ENCODE measurements at places on chromosomes 13 and 19.

DNA sequence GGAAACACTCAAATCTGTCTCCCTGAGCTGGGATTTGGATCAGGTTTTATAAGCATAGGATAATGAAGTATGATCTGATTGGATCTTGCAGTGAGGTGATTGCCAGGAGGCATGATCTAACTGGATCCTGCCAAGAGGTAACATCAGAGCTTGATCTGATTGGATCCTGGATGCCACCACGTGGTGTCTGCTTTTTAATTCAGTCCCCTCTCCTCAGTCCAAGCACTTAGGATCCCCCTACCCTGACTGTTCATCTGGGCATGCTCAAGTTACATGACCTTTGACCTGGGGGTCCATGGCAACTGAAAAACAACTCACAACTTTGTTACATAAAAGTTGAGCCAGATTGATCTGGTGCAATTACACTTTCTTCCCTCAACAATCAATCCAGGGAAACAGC is 47.5 kb upstream of the LSM14A start:
- no peak for DNase-seq

DNA sequence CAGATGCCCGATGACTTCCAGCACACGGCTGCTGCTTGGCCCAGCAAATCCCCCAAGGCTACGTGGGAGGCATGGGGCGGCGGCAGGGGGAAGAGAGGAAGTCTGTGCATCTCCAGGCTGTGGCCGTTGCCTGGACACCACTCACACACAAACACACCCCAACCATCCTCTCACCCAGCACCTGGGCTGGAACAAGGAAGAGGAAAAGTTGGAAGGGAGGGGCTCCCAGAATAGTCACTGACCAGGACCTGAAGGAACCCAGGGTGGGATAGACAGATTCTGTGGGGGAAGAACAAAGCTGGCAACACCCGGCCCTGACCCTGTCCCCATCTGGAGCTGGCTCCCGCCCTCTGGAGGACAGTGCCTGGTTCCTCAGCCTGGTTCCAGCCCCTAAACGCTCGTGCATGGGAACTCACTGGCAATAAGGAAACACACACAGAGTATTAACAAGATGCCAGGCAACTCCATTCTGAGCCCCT is 11.2 kb downstream of the PPP6R1 start:
- no peak for DNase-seq

DNA sequence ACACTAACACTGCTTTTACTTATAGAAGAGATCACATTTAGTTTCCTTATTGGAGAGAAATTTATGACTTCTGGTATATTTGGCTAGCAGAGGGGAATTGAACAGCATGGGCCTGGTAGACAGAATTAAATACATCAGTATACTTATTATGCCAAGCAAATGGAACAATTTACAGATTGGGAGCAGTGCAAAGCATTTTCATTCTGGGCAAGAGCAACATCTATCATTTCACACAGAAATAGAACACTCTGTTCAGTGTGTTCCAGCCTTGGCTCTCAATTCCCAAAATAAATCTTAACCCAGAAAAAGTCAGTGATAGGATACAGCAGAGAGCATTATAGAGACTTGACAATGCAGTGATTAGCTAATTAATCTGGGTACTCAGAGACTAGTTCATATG is 604.0 kb upstream of the SLITRK6 start:
- no peak for DNase-seq

GRCh38 chr13:91563799-91564198 is 165.4 kb downstream of the GPC5 start:
- no peak for DNase-seq

DNA sequence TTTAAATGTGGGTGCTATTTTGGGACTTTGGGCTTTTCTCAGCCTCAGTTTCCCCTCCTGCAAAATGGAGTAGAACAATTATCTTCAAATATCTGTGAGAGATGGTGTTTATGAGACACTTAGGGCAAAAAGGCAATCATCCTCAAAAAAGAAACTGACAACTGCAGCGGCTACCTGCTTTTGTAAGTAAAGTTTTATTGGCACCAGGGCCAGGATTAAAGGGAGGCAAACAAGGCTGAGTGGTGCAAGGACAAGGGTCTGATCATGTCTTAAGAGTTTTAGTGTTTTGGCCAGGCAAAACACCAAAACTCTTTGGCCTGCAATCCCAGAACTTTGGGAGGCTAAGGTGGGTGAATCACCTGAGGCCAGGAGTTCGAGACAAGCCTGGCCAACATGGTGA is 1.3 kb upstream of the MAST3 start:
- DNase-seq = no peak

DNA sequence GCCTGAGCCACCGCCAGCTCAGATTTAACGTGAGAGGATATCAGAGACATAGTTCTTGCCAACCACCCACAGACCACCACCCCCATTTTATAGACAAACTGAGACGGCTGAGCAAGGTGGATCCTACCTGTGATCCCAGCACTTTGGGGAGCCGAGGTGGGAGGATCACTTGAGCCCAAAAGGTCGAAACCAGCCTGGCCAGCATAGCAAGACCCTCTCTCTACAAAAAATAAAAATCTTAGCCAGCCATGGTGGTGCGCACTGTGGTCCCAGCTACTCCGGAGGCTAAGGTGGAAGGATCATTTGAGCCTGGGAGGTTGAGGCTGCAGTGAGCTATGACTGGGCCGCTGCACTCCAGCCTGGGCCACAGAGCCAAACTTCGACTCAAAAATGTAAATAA is 30.6 kb upstream of the NDUFS7 start:
- no peak for DNase-seq

- DNase-seq = no peak
These were observed 62.8 kb upstream of the WASF3 start for GRCh38 chr13:26494571-26495195.

DNA sequence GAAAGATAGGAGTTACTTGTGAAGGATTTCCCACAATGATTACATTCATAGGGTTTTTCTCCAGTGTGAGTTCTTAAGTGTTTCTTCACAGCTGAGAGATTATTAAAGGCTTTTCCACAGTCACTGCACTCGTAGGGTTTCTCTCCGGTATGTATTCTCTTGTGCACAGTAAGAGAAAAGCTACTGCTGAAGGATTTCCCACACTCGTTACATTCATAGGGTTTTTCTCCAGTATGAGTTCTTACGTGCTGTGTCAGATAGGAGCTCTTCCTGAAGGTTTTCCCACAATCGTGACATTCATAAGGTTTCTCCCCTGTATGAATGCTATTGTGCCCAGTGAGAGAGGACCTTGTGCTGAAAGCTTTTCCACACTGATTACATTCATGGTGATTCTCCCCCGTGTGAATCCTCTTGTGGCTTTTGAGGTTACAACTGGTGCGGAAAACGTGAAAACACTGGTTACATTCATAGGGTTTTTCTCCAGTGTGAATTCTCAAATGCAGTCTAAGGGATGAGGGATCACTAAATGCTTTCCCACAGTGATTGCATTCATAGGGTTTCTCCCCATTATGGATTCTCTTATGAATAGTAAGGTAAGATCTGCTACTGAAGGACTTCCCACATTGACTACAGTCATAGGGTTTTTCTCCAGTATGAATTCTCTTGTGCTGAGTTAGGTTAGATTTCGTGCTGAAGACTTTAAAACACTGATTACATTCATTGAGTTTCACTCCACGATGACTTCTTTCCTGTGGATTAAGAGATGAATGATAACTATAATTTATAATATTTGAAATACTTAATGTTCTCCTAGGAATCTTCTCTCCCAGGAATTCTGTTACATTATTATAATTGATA is 20.6 kb downstream of the ZNF558 start:
- DNase-seq = no peak

DNA sequence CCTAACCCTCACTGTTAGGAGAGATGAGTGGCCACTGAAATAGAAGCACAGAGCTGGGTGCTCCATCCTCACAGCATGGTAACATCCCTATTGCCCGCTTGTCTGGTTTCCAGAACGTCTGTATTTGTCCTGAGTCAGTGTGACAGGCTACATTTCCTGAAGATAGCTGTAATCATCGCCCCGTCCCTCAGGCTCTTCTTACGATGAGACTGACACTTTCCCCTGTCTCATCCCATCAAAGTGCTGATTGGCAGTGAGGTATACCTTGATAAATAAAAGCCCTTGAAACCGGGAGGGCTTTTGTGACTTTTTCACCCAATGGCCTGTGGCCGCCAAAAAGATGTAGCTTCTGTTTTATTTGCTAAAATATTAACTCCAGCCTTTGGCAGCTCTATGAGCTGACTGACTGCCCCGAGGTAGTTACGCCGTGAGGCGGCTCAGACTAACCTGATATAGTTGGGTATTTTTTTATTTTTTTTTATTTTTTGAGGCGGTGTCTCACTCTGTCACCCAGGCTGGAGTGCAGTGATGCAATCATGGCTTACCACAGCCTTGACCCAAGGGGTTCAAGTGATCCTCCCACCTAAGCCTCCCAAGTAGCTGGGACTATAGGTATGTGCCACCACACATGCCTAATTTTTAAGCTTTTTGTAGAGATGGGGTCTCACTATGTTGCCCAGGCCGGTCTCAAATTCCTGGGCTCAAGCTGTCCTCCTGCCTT is 5.7 kb upstream of the LRRC4B start:
- DNase-seq = no peak

- no peak for DNase-seq
These were observed 320.3 kb upstream of the EDNRB start for GRCh38 chr13:78238911-78239310.

DNA sequence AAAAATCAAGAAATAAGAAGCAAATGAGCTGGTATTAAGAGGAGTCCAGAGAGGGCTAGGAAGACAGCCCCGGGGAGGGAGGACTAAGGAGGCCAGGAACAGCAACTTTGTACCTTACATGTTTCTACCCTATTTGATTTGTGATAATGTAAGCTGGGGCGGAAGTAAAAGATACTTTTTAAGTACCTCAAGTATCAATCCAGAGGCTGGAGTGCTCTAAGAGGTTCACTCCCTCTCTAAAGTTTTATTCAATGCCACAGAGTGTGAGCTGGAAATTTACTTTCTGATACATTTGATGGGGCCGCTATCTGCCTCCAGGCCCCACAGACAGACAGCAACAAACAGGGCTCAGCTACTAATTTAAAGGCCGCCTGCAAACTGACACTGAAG is 11.4 kb downstream of the MLLT1 start:
- DNase-seq = no peak

GRCh38 chr13:92966341-92966740 is 260.3 kb upstream of the GPC6 start:
- DNase-seq = no peak

DNA sequence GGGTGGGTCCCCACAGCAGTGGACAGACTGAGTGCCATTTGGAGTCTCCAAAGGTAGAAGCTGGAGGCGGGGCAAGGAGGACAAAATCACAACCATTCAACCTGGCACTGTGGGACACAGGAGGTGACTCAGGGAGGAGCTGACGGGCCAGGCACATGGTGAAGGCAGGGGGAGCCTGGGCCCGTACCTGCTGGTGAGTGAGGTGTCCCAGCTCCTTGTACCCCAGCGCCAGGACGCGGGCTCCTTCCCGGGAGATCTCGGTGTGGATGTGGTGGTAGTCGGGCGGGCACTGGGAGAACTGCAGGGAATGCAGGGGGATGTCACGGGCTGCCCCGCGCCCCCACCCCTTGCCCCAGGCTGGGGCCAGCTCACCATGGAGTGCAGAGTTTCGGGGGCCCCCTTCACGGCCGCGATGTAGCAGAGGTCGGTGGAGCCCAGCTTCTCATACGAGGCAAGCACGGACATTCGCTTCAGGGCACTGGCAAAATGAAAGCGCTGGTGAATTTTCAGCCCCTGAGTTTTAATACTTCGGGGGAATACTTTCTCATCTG is 9.8 kb downstream of the ATP13A1 start:
- no peak for DNase-seq

- DNase-seq = no peak
These were observed 19.4 kb downstream of the ZNF816 start for GRCh38 chr19:52943134-52943883.

GRCh38 chr13:112903606-112904195 is 65.3 kb upstream of the MCF2L start:
- DNase-seq = no peak

GRCh38 chr13:107458269-107458668 is 757.1 kb downstream of the LIG4 start:
- no peak for DNase-seq

DNA sequence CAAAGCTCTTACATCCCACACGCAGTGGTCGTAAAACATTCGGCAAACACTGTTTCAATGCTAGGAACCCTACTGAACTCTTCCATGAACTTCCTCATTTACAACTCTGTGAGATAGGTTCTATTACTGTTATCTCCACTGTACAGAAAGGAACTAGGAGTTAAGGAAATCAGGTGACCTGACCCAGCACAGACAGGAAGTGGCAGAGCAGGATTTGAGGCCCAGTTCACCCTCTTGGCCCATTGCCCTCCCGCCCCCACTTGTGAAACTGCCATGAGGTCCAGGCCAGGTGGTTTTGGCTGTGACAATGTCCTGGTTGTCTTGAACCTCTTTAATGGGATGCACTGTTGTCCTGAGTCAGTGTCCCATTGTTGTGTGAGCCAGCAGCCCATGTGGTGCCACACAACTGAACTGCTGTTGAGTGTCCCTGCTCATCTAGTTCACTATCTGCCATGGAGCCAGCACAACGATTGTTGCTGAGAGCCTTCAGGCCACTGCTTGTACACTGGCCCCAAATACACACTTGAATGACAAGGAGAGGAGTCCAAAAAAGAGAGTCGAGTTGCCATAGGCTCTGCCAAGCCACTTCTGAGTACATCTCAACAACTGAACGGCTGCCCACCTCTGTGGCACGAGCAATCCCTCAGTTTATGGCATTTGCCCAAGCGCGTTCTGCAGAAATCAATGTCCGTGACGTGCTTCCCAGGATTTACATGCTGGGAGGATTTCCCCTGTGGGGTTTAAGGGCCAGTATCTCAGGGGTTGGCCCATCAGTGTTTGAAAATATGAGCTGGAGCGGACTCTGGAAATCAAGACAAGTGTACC is 484.6 kb downstream of the TSHZ3 start:
- peak; percentile 12 for DNase-seq

GRCh38 chr19:35898499-35898809 is 1.9 kb downstream of the NFKBID start:
- DNase-seq = no peak

DNA sequence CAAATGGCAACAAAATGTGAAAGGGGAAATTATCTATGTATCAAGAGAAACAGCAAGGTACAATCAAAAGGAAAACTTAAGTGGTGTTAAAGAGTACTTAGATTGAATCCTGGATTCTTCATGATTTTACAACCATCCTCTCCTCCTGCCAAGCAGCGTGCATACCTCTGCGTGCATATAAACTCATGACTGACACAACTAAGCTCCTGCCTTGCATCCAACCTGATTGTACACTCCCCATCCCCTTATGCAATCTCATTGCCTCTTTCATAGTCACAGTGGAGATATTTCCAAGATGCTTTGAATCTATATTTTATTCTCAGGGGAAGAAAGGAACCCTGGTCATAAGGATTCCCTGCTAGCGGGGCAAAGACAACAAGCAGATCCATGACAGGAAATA is 499.9 kb downstream of the KCTD12 start:
- DNase-seq = no peak

GRCh38 chr13:73913751-73914518 is 220.3 kb downstream of the KLF12 start:
- no peak for DNase-seq

DNA sequence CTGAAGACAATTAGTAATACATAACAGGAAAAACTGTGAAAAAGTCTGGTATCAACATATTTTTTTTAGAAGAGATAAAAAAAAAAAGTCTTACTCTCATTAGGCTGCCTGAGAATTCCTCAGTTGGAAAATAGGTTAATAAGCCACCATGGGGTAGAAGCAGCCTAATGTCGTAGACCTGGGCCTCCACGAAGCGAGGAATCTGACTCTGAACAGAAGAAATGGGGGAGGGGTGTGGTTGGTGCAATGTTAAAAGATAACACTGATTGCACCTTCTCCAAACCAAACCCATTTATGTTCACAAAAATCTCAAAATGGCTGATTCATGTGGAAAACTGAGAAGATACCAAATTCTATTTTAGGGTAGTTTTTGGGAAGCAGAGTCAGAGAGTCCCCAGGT is 62.4 kb downstream of the MPHOSPH8 start:
- DNase-seq = no peak

Measured in mucosa of gallbladder (tissue), 1 donor.